ENCODE measurements at places on chromosomes 2 and 18. TPM values are rescaled to one million over a fixed set of nuclear protein-coding genes. Genes with fewer than 3 reads are reported as not detected.

The DNAH6 gene
- 11.5 TPM for total RNA-seq

The C1QL2 gene
- total RNA-seq: not detected

The GCKR gene
- 0.24 TPM for total RNA-seq

The B3GNT7 gene
- total RNA-seq: 108 TPM

The ROCK2 gene
- total RNA-seq: 54.5 TPM

The ALPP gene
- 59.1 TPM for total RNA-seq

The FOXI3 gene
- not detected for total RNA-seq

The KRTCAP3 gene
- 22.4 TPM for total RNA-seq

The NCL gene
- total RNA-seq: 227 TPM

DNA sequence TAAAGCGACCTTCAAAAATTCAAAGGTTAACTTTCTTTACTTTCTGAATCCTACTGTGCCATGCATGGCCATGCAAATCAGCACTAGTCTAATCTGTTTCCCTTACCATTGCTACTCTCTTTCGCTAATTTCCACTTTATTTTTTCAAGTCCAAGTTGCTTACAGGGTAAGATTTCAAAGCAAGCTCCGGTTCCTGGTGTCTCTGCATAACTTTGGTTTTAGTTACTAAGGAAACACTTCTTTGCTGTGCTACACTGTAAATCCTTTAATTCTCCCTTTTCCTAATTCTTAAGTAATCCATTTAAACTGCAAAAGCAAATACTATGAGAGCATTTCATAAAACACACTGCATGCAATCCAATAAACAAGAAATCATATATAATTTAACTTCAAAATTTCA is 383.5 kb upstream of the LYPD1 start:
- no peaks in the 10 kb centered on the region for H3K4me1 ChIP-seq
- H3K4me3 ChIP-seq: no peak overlapping the region
- no peaks in the 10 kb centered on the region for H3K36me3 ChIP-seq
- no peak overlapping the region for H3K27ac ChIP-seq

DNA sequence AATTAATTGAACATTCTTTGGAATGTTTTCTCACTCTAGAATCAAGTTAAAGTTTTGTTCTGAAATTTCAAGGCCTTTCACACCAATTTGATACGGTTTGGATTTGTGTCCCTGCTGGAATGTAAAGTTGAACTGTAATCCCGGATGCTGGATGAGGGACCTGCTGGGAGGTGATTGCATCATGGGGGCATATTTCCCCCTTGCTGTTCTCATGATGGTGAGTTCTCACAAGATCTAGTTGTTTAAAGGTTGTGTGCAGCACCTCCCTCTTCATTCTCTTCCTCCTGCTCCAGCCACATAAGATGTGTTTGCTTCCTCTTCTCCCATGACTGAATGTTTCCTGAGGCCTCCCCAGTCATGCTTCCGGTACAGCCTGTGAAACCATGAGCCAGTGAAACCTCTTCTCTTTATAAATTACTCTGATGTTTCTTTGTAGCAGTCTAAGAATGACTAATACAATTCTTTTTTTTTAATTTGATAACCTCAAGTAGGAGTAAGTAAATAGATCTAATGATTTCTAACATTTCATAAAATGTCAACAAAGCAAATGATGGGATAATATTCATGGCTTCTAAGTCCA is 144.2 kb upstream of the CDH7 start:
- no peak overlapping the region for H3K4me3 ChIP-seq
- no peaks in the 10 kb centered on the region for H3K4me1 ChIP-seq
- no peak for DNase-seq
- no peaks in the 10 kb centered on the region for H3K27me3 ChIP-seq
- no peaks in the 10 kb centered on the region for H3K36me3 ChIP-seq

- H3K4me1 ChIP-seq: no peaks in the 10 kb centered on the region
- no peaks in the 10 kb centered on the region for H3K27me3 ChIP-seq
- no peak for DNase-seq
- H3K27ac ChIP-seq: no peak overlapping the region
- H3K4me3 ChIP-seq: no peak overlapping the region
Observed at GRCh38 chr2:203951366-203951902, 14.9 kb downstream of the ICOS start.

GRCh38 chr2:110113961-110114591 is 1.5 kb downstream of the MALL start:
- peak overlapping the region; percentile 61 for H3K4me3 ChIP-seq
- no peaks in the 10 kb centered on the region for H3K36me3 ChIP-seq
- H3K4me1 ChIP-seq: peaks cover 15% of the 10 kb centered on the region
- H3K27ac ChIP-seq: peak overlapping the region; percentile 87

GRCh38 chr2:188978291-188979081 is 4.3 kb downstream of the COL3A1 start:
- no peaks in the 10 kb centered on the region for H3K27me3 ChIP-seq
- H3K36me3 ChIP-seq: no peaks in the 10 kb centered on the region
- H3K27ac ChIP-seq: peak overlapping the region; percentile 2
- H3K4me3 ChIP-seq: no peak overlapping the region
- DNase-seq: no peak

DNA sequence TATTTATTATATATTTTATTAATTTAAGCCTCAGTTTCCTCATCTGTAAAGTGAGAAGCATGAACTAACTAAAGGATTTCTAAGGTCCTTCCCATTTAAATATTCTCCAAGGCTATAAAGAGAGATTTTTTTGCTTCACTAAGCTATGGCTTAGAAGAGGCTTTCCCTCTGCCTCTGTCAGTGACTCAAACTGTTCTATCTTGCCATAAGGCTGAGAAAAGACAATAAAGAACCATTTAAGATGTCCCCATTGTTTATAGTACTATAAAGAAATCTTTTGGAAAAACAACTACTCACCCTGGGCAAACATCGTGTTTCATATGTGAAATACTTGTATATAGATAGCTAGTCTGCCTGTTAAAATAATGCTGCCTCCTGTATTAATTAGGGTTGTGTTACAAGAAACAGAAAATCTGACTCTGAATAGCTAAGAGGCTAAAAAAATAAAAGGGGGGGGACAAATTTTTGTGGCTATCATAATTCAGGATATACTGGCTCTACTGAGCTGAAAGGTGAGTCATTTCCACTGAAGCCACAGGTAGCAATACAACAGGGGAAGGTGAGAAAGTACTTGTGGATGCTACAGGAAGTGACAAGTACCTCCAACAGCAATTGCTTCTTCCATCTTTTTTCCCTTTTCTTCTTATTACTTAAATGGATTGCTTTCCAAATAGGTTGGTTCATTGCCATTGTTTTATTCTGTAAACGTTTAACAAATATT is 25.4 kb downstream of the EPHA4 start:
- DNase-seq: no peak
- no peak overlapping the region for H3K27ac ChIP-seq
- H3K4me1 ChIP-seq: no peaks in the 10 kb centered on the region
- no peaks in the 10 kb centered on the region for H3K36me3 ChIP-seq
- H3K27me3 ChIP-seq: no peaks in the 10 kb centered on the region

DNA sequence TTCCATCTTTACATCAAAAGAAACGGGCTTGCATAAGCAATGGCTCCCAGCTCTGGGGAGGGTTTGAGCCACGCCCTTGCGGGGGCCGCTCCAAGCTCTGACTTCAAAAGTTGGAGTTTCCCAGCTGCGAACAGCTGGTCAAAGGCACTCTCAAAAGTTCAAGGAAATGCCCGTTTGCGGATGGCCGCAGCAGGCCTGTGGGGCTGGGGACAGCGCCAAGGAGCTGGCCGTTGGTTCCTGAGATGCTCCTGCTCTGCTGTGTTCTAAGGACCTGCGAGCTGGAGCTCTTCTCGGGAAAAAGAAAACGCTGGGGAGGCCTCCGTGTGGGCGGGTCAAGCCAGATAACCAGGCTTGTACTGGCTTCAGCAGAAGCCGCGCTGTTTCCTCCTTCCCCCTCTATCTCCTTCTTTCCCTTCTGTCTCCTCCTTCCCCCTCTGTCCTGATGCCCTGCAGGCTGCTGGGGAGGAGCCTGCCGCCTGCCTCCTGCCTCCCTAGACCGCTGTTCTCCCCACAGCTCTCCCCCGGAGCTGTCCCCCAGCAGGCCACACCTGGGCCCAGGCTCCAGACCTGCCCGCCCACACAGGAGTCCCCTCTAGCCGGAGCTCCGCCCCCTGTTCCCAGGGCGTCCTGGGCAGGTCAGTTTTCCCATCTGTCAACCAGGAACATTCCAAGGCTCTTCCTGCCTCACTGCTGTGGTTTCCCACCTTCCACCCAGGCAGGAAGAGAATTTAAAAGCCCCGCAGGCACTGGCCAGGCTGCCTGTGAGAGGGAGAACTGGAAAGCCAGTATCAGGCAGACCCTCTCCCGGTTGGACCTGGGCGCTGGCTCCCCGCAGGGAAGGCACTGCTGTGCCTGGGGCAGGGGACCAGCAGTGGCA is 14.1 kb downstream of the KLF11 start:
- peak overlapping the region; percentile 75 for H3K27ac ChIP-seq
- peak overlapping the region; percentile 21 for H3K4me3 ChIP-seq
- H3K36me3 ChIP-seq: peaks cover 3% of the 10 kb centered on the region
- DNase-seq: peak; percentile 55
- peaks cover 44% of the 10 kb centered on the region for H3K4me1 ChIP-seq

- no peaks in the 10 kb centered on the region for H3K4me1 ChIP-seq
- no peaks in the 10 kb centered on the region for H3K27me3 ChIP-seq
- DNase-seq: no peak
- H3K4me3 ChIP-seq: no peak overlapping the region
- H3K36me3 ChIP-seq: no peaks in the 10 kb centered on the region
Observed at GRCh38 chr2:101052147-101052546, 50.1 kb downstream of the RPL31 start.

GRCh38 chr2:24676493-24676892 is 116.7 kb downstream of the PTRHD1 start:
- H3K27me3 ChIP-seq: no peaks in the 10 kb centered on the region
- H3K4me3 ChIP-seq: no peak overlapping the region
- H3K36me3 ChIP-seq: no peaks in the 10 kb centered on the region
- DNase-seq: no peak
- H3K27ac ChIP-seq: no peak overlapping the region

- no peak for DNase-seq
- no peaks in the 10 kb centered on the region for H3K27me3 ChIP-seq
- no peaks in the 10 kb centered on the region for H3K4me1 ChIP-seq
- H3K36me3 ChIP-seq: no peaks in the 10 kb centered on the region
Observed at GRCh38 chr2:183564726-183565125, 440.5 kb downstream of the NUP35 start.

- no peaks in the 10 kb centered on the region for H3K36me3 ChIP-seq
- no peak overlapping the region for H3K27ac ChIP-seq
- no peaks in the 10 kb centered on the region for H3K4me1 ChIP-seq
- no peak for DNase-seq
- H3K27me3 ChIP-seq: no peaks in the 10 kb centered on the region
Observed at GRCh38 chr2:176056406-176056805, 27.4 kb downstream of the EVX2 start.

- no peak overlapping the region for H3K4me3 ChIP-seq
- no peaks in the 10 kb centered on the region for H3K4me1 ChIP-seq
- no peak overlapping the region for H3K27ac ChIP-seq
- no peaks in the 10 kb centered on the region for H3K36me3 ChIP-seq
- no peak for DNase-seq
Observed at GRCh38 chr2:206480161-206480560, 36.8 kb downstream of the ADAM23 start.
